ENCODE measurements at places on chromosomes 7 and 10.

DNA sequence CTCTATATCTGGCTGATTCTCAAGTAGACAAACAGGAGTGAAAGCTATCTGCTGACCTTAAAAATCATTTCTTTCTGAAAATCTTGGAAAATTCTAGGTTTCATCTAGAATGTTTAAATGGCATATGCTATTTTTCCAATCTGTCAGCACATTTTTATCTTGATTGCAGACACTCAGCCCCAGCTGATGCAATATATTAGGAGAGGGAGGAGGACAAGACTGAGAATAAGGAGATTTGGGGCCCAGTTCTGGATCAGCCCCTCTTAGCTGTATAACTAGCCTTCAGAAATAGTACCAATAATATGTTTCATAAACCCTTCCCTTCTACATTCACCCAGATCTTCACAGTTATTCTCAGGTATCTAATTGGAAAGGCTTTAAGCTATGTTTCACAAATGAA is 131.2 kb downstream of the HDAC9 start:
- DNase-seq, result no peak

GRCh38 chr10:24259365-24260130 is 50.6 kb downstream of the KIAA1217 start:
- no peak for DNase-seq

DNA sequence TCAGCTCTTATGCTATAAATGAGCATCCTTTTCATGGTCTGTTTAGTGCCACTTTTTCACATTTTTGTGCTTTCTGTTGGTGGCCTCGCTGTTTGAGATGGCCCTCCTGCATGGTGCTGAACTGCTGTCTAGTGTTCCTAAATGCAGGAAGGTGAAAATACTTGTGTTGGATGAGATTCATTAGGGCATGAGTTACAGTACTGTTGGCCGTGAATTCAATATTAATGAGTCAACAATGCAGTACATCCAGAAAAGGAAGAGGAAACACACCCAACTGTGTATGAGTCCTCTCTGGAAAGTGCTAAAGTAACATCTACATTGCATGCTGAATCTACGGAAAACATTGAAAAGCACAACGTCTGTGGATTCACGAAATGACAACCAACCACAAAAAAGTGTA is 124.0 kb downstream of the HERPUD2 start:
- DNase-seq, result no peak

DNA sequence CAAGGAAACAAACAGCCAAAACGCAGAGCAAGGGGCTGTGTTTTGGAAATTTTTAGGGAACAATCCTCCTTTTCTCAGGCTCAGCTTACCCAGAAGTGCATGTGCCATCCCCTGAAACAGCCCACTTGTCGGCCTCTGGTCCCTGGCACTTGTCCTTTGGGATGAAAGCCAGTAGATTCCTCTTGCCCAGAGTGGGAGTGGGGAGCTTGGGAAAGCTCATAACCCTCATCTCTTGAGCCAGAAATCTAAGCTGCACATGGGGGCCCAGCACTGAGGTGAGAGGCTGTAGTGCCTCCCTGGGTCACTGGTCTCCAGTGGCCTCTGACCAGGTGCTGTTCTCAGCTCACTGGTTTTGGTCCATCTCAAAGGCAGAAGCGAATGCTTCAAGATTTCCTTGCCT is 150.3 kb downstream of the RNF216 start:
- no peak for DNase-seq

DNA sequence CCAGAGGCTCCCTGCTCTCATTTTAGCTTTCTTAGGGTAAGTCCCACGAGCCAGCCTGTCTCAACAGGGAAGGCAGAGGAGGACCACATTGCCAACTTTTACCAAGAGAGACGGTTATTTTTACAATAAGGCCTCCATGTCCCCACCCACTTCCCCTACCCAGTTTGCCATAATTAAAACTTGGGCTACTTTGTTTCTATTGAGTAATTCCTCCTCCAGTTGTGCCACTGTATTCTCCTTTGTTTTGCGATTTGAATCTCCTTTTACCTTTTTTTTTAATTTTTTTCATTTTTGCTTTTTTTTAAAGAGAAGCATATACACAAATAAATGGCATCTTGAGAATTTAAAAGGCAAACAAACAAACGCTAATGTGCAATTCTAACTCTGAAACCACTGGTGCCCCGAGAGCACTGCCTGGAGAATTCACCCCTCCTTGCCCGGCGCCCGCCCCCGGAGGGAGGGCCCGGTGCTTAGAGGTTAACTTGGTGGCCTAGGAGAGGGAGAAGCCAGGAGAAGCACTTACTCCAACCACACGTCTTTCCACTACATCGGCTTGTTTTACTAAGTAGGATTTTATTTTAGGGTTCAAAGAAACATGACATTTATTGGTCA is 282.3 kb downstream of the USP6NL start:
- DNase-seq, result no peak

GRCh38 chr7:115941703-115942268 is 88.8 kb downstream of the TFEC start:
- DNase-seq, result no peak

- DNase-seq, result no peak
Observed at GRCh38 chr10:27893358-27893954, 105.4 kb downstream of the ODAD2 start.

- DNase-seq, result no peak
Observed at GRCh38 chr7:43037531-43037930, 74.9 kb upstream of the HECW1 start.

- no peak for DNase-seq
Observed at GRCh38 chr10:64449603-64450002, 928.4 kb downstream of the REEP3 start.

DNA sequence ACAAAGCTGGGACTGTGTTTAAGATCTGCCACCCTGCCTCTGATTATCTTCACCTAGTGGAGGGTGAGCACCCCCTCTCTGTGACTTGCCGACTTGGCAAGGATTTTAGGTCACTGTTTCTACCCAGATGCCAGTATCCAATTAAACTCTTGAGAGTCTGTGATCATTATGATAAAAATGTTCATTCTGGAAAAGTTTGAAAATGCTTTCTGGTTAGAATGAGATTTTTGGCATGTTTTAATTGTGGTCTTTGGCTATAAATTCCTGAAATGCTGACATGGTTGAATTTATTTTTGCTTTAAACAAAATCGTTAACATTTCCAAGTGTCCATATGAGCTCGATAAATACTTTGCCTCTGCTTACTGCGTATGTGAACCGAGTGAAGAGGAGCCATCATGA is 221.4 kb downstream of the BICC1 start:
- no peak for DNase-seq

DNA sequence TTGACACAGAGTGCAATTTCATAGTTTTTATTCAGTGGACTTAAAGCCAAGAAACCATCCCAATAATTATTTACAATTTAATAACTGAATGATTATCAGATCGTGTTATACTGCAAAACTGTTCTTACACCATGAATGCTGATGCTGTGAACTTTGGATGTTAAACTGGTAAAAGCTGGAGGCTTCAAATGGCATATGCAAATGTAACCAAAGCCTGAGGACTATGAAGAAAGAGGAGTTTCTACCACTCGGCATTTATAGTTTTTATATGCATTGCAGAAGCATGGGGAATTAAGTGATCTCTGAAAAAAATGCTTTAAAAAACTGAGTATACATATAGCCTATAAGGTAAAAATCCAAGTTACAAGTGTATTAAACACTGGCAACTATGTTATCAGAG is 42.4 kb downstream of the RNF32 start:
- DNase-seq, result no peak

DNA sequence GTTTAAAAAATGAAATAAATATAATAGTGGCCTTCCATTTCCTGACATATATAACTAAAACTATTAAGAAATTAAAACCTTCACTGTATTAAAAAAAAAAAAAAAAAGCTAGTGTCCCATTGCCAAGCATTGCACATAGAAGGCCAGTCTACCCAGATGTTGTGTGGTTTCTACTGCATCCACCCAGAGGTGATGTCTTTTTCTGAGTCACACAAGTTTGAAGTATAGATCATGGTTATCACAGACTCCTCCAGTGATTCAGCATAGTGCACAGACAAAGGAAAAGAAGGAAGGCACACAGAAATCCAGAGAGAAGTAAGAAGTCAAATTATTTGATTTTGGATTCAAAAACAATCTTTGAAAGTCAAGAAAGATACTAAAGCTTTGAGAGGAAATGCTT is 429.0 kb downstream of the ETV1 start:
- DNase-seq, result no peak

- no peak for DNase-seq
Observed at GRCh38 chr10:89580243-89580642, 44.8 kb upstream of the SLC16A12 start.

DNA sequence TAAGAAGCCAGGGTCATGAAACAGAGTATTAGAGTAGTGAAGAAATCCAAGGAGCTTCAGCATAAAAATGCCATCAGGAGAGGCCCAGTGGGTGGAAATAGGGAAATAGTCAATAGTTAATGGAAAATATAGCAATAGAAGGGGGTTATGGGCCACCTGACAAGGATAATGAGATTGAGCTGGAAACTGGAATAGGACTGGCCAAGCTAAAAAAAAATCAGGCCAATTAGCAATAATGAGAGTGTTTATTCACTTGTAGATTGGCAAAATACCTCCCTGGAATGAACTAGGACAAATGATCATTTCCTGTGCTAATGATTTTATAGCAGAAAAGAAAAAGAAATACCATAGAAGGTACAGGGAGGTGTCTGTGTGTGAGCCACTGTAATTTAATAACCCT is 97.9 kb downstream of the PLCE1 start:
- no peak for DNase-seq

- DNase-seq, result no peak
Observed at GRCh38 chr7:81064426-81064825, 145.6 kb upstream of the SEMA3C start.

GRCh38 chr10:35185260-35186034 is 58.8 kb downstream of the CREM start:
- no peak for DNase-seq

DNA sequence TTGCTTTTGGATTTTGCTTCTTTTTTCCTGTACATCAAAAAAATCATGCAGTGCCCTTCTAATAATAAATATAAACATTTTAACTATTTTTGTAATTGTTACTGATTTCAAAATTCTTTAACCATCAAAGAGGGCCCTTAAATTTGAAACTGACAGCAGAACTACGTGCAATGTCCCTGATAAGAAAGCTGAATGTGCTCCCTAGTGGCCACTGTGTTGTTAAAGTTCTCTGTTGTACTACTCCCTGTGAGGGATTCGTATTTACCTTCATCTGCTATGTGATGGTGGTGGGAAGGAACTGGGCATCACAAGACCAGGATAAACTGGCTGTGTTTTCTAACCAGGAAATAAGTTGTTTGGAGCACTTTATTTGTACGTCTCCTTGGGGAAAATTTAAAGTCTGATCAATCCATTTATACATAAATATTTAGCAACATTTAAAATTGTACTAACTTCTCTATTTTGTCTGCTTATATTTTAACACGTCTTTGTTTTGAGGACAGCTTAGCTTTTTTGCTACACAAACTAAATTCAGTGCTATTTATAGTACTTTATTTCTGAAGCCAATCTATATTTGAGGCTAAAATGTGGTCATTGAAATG is 322.4 kb downstream of the HGF start:
- DNase-seq, result no peak

DNA sequence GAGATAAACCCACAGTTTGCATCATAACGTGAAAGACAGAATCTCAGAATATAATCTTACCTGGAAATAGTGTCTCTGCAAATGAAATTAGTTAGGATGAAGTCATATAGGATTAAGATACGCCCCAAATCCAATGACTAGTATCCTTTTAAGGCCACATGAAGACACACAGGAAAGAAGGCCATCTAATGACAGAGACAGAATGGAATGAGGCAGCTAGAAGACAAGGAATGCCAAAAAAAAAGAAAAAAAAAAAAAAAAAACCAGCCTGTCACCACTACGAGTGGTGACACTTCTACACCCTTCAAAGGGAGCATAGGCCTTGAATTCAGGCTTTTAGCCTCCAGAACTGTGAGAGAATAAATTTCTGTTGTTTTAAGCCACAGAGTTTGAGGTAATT is 82.9 kb downstream of the HYCC1 start:
- DNase-seq, result no peak

DNA sequence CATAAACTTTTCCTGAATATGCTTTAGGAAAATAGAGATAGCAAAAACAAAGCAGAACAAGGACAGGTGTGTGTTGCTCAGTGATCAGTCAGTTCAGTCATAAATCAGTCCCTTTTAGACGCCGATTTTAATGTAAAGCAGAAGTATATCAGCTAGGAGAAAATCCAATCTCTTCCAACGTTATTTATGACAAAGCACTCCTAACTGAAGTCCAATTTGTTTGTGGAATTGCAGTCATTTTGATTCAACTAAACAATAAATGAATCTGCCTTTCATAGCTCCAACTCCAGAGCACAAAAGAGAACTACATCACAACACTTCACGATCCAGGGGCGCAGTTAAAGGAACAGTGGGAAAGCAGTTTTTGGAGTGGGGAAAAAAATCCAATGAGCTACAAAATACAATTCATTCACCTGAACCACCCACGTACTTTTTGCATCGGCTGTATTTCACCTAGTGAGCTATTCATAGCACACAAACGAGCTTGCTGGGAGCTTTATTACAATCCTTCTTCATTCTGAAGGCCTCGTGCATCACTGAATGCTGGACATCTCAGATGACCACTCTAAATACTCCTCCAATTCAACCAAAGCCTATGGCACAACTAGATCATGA is 151.3 kb downstream of the LRRN3 start:
- DNase-seq, result no peak

GRCh38 chr10:107589081-107589480 is 424.6 kb upstream of the SORCS1 start:
- DNase-seq, result no peak

GRCh38 chr7:116041615-116042014 is 11.1 kb upstream of the TFEC start:
- DNase-seq, result no peak

DNA sequence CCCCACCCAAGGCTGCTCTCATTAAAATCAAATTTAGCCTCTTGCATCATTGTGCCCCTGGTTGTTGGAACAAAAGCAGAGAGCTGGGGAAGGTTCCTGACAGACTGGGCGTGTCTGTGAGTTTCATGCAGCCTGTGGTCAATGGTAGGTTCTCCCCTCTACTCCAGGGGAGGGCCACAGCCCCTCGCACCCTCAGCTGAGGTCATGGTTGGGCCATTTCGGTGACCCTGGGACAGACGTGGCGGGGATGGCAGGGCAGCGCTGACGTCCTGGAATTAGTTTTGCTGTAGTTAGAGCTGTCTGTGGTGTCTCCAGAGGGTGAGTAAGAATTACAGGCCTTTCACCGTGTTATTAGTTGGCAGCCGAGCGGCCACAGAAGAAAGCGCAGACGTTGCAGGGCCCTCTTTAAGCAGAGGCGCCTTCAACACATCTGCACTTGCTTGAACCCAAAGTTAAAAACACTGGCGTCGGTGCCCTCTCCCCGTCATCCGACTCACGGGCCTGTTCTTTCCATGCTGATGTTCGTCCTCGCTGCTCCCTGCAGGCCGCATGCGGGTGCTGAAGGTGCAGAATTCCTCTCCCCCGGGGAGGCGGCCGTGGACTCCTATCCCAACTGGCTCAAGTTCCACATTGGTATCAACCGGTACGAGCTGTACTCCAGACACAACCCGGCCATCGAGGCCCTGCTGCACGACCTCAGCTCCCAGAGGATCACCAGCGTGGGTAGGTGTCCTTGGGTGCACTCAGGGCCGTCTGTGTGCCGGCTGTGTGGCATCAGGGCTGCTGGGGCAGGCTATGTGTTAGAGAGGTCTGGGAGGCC is 2.8 kb downstream of the FAM20C start:
- no peak for DNase-seq

- DNase-seq, result no peak
Observed at GRCh38 chr10:91391920-91392319, 18.2 kb upstream of the HECTD2 start.

Data from activated CD4-positive, alpha-beta T cell treated with anti-CD3 and anti-CD28 coated beads, Interleukin-2, amount 50 U/mL, for 1 hour (primary cell).